ENCODE measurements at places on chromosomes 1 and 21. TPM values are rescaled to one million over a fixed set of nuclear protein-coding genes. Genes with fewer than 3 reads are reported as not detected.

Gene PRKAA2
- polyA plus RNA-seq, result not detected

DNA sequence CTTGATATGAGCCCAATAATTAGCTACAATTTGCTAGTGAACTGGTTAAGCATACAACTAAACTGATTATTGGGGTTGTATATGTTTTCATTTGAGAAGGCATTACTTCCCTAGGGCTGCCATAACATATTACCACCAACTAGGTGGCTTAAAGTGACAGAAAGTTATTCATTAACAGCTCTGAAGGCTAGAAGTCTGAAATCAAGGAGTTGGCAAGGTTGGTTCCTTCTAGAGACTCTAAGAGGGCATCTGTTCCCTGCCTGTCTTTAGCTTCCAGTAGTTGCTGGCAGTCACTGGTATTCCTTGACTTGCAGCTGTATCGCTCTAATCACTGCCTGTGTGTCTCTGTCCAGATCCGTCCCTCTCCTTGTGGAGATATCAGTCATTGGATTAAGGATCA is 86.3 kb downstream of the LHX9 start:
- H3K27me3 ChIP-seq, result no peaks in the 10 kb centered on the region
- no peak overlapping the region for H3K27ac ChIP-seq
- DNase-seq, result no peak
- H3K4me1 ChIP-seq, result no peaks in the 10 kb centered on the region

GRCh38 chr1:225866061-225866837 is 15.9 kb downstream of the TMEM63A start:
- no peak overlapping the region for H3K4me3 ChIP-seq
- peak overlapping the region; percentile 6 for H3K27ac ChIP-seq
- no peaks in the 10 kb centered on the region for H3K27me3 ChIP-seq
- peaks cover 15% of the 10 kb centered on the region for H3K4me1 ChIP-seq

- no peak overlapping the region for H3K4me3 ChIP-seq
- peaks cover 18% of the 10 kb centered on the region for H3K4me1 ChIP-seq
- H3K36me3 ChIP-seq, result no peaks in the 10 kb centered on the region
- no peak overlapping the region for H3K27ac ChIP-seq
- H3K27me3 ChIP-seq, result peaks cover 48% of the 10 kb centered on the region
Observed at GRCh38 chr1:38819516-38819915, 40.1 kb downstream of the RRAGC start.

DNA sequence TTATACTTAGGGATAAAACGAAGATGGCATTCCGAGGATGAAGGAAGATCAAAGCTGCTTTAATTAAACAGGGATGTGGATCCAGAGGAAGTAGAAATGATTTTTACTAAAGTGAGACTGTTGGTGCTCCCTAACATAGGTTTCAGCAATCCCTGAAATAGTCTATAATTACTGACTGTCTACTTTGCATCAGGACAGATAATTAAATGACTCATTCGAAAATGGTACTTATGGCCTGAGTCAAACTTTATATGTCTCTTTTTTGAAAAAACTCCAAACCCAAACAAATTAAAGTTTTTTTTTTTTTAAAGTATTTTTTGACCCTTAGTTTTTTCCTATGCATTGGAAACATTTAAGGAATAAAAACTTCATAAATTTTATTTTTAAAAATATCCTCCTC is 90.3 kb downstream of the LYST start:
- H3K27me3 ChIP-seq, result no peaks in the 10 kb centered on the region
- no peaks in the 10 kb centered on the region for H3K4me1 ChIP-seq
- no peak overlapping the region for H3K4me3 ChIP-seq
- H3K36me3 ChIP-seq, result peaks cover 94% of the 10 kb centered on the region
- no peak for DNase-seq

DNA sequence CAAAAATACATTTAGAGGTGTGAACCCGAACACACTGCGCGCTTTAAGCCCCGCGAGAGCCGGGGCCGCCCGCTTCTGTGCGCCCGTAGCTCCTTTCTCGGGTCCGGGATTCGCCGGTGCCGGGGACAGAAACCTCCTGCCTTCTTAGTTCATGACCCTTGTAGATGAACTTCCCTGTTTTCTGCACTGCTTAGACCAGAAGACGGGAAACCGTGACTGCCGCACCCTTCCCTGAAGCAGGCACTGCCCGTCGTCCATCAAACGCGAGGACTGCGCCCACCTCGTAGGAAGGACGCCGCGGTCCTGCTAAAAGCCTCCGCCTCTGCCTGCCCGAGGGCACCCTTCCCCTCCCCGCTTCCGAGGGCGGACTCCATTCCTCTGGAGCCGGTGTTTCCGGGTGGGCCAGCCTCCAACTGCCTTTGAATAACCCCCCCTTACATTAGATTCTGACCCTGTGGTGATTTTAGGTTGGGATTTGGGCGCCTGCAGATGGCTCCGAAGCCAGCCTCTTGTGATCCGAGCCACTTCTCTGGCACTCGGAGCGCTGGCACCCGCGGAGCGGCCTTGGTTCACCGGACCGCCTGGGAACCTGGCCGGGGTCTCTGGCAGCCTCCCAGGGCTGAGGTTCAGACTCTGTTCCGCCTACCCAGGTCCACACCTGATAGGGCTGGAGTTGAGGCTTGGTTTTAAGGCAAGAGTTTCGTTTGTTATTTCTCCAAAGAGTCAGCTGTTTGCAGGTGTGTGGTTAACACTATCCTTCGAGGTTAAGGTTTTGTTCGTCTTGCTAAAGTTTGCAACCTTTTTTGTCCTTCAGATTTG is 1.2 kb upstream of the PTTG1IP start:
- no peaks in the 10 kb centered on the region for H3K36me3 ChIP-seq
- peaks cover 82% of the 10 kb centered on the region for H3K4me1 ChIP-seq

DNA sequence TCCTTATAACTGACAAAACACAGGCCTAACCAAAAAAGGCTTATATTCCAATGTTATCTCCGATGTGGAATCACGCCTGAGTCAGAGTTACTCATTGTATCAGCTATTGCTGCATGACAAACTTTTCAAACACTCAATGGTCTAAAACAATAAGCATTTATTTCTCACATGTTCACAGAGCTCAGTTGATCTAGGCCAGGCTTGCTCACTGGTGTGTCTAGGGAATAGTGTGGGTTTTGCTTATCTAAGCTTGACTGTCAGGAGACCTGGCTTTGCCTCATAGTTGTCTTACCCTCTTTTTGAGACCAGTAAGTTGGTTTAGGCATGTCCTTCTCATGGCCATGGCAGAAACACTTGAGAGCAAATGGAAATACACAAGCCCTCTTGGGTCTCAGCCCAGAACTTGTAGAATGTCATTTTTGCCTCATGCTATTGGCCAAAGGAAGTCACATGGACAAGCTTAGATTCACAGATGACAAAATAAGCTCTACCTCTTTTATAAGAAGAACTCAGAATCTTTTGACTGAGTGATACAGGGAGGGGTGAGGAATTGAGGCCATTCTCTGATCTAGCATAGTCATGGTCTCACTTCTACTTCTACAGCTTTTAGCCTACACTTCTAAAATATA is 130.8 kb downstream of the HMCN1 start:
- no peaks in the 10 kb centered on the region for H3K27me3 ChIP-seq
- H3K4me3 ChIP-seq, result no peak overlapping the region
- H3K4me1 ChIP-seq, result no peaks in the 10 kb centered on the region
- no peak for DNase-seq
- no peaks in the 10 kb centered on the region for H3K36me3 ChIP-seq

- H3K36me3 ChIP-seq, result no peaks in the 10 kb centered on the region
- no peaks in the 10 kb centered on the region for H3K4me1 ChIP-seq
- H3K27me3 ChIP-seq, result no peaks in the 10 kb centered on the region
- H3K27ac ChIP-seq, result no peak overlapping the region
- no peak for DNase-seq
Observed at GRCh38 chr1:93435443-93435842, 12.5 kb upstream of the FNBP1L start.

GRCh38 chr1:32771561-32772280 is 45.4 kb downstream of the YARS1 start:
- H3K4me1 ChIP-seq, result no peaks in the 10 kb centered on the region
- H3K27ac ChIP-seq, result no peak overlapping the region
- no peak overlapping the region for H3K4me3 ChIP-seq
- H3K36me3 ChIP-seq, result peaks cover 28% of the 10 kb centered on the region

- no peaks in the 10 kb centered on the region for H3K36me3 ChIP-seq
- H3K27me3 ChIP-seq, result no peaks in the 10 kb centered on the region
- H3K4me1 ChIP-seq, result no peaks in the 10 kb centered on the region
- H3K27ac ChIP-seq, result no peak overlapping the region
- DNase-seq, result no peak
Observed at GRCh38 chr1:174049514-174049913, 27.4 kb upstream of the RC3H1 start.

- no peaks in the 10 kb centered on the region for H3K36me3 ChIP-seq
- no peaks in the 10 kb centered on the region for H3K4me1 ChIP-seq
- H3K4me3 ChIP-seq, result no peak within 1 kb of the TSS
- no peak for DNase-seq
Observed at GRCh38 chr21:30718239-30718909, at the start of gene KRTAP21-3. Gene KRTAP21-3 (minus strand): TSS chr21:30718777. CDS start chr21:30718759, 18 bp downstream.

All from CD14-positive monocyte (primary cell).